ENCODE measurements at places on chromosomes 3 and 15. TPM values are rescaled to one million over a fixed set of nuclear protein-coding genes. Genes with fewer than 3 reads are reported as not detected.
A peak's percentile ranks its signal among the peaks of the same experiment; 100 is the strongest.

NGLY1 gene
- 46.0 TPM for total RNA-seq

ST8SIA2 gene
- not detected for total RNA-seq

SLC27A2 gene
- total RNA-seq = 0.22 TPM

CELF6 gene
- 2.4 TPM for total RNA-seq

ADCY5 gene
- total RNA-seq = not detected

CAPN3 gene
- total RNA-seq = 8.2 TPM

RAP2B gene
- 13.8 TPM for total RNA-seq

MESP2 gene
- total RNA-seq = not detected

- no peak for DNase-seq
- H3K4me1 ChIP-seq = no peaks in the 10 kb centered on the region
- H3K27me3 ChIP-seq = no peaks in the 10 kb centered on the region
- no peak overlapping the region for H3K4me3 ChIP-seq
These were observed 50.1 kb downstream of the WDR76 start for GRCh38 chr15:43876872-43877271.

- no peak for DNase-seq
- no peak overlapping the region for H3K27ac ChIP-seq
- H3K27me3 ChIP-seq = no peaks in the 10 kb centered on the region
- H3K4me1 ChIP-seq = no peaks in the 10 kb centered on the region
- no peak overlapping the region for H3K4me3 ChIP-seq
These were observed 27.9 kb upstream of the ACKR4 start for GRCh38 chr3:132569153-132569552.

- no peaks in the 10 kb centered on the region for H3K4me1 ChIP-seq
- peaks cover 28% of the 10 kb centered on the region for H3K36me3 ChIP-seq
- H3K4me3 ChIP-seq = no peak overlapping the region
These were observed 45.8 kb upstream of the IP6K2 start for GRCh38 chr3:48762816-48763215.

GRCh38 chr3:98612587-98612986, 19.2 kb upstream of the CPOX start:
- no peak for DNase-seq
- no peaks in the 10 kb centered on the region for H3K27me3 ChIP-seq
- no peaks in the 10 kb centered on the region for H3K4me1 ChIP-seq
- H3K4me3 ChIP-seq = no peak overlapping the region

DNA sequence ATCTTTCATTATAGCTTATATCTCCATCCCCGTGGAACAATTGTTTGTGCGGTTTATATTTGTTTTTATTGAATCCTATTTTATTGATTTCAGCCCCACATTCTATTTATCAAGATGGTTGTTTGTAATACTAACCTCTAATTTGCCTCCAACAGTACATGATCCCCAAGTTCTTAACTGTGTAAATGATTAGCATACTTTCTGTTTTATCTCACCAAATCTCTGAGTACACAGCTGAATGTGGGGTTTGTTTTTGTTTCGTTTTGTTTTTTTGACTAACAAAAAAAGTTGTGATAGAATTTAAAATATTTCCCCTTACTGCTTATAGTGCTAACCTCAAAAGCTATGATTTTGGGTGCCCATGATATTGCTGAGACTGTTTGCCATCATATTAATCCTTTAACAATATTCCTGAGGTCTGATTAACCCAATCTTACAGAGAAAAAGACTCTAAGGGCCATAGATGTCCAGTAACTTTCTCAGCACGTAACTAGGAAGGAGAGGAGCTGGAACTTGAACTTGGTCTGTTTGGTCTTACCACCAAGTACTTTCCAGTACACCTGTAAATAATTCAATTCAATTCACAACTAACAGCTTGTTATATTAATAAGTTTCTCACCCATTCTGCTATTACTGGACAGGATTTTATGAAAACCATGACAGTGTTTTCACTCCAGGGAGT, 789.8 kb downstream of the TUSC7 start:
- no peaks in the 10 kb centered on the region for H3K4me1 ChIP-seq
- no peak overlapping the region for H3K4me3 ChIP-seq
- no peak overlapping the region for H3K27ac ChIP-seq
- no peaks in the 10 kb centered on the region for H3K36me3 ChIP-seq

DNA sequence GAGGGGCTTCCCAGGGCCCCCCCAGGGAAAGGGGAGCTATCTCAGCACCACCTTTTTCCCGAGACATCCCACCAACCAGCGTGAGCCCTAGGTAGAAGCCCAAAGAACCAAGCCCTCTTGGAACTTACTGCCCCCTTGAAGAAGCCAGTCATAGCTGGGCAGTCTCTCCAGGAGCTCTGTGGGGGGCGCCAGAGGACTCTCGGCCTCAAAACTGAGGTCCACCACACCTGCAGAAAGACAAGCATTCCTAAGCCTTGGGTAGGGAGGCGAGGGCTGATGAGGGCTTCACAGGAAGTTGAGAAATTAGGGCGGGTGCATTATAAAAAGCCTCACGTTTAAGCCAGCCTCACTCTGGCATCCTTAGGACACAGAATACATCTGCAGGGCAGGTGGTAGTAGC, 9.0 kb downstream of the SSUH2 start:
- H3K36me3 ChIP-seq = no peaks in the 10 kb centered on the region
- no peak for DNase-seq
- no peak overlapping the region for H3K27ac ChIP-seq

DNA sequence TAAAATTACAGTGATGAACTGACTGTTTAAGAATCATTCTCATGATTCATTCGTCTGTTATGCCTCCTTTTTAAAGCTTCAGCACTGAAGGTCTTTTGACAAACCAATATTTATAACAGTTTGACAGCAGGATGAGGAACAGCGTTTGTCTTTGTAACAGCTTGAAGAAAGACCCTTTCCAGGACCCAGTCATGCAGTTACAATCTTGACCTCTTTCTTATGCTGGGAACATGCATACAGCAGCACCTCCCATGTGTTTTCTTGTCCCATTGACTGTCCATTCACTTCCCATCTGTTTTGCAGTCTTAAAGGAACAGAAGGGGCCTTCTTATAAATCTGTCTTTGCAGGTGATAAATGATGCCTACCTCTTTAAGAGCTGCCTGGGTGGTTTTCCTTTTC, 87.2 kb downstream of the OPA1 start:
- H3K36me3 ChIP-seq = peaks cover 12% of the 10 kb centered on the region
- no peak for DNase-seq
- H3K4me3 ChIP-seq = no peak overlapping the region
- H3K27ac ChIP-seq = no peak overlapping the region
- no peaks in the 10 kb centered on the region for H3K27me3 ChIP-seq

GRCh38 chr15:28986108-28986507, 100.3 kb downstream of the APBA2 start:
- H3K27me3 ChIP-seq = no peaks in the 10 kb centered on the region
- H3K4me1 ChIP-seq = peaks cover 30% of the 10 kb centered on the region

DNA sequence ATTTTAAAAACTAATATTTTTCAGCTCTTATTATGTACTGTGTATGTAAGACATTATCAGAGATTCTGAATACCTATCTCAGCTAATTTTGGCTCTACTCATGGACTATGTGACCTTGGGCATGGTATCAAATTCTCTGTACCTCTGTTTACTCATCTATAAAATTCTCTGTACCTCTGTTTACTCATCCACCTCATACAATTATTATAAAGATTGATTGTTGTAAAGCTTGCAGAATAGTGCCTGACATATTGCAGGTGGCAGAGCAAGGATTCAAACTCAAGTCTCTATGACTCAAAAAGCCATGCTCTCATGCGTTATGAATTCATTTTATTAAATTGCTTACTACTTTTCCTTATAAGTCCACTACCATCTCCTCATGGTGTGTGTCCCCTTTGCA, 151.9 kb upstream of the ARL6 start:
- no peaks in the 10 kb centered on the region for H3K27me3 ChIP-seq
- no peak overlapping the region for H3K4me3 ChIP-seq
- no peak overlapping the region for H3K27ac ChIP-seq
- DNase-seq = no peak
- H3K36me3 ChIP-seq = no peaks in the 10 kb centered on the region

DNA sequence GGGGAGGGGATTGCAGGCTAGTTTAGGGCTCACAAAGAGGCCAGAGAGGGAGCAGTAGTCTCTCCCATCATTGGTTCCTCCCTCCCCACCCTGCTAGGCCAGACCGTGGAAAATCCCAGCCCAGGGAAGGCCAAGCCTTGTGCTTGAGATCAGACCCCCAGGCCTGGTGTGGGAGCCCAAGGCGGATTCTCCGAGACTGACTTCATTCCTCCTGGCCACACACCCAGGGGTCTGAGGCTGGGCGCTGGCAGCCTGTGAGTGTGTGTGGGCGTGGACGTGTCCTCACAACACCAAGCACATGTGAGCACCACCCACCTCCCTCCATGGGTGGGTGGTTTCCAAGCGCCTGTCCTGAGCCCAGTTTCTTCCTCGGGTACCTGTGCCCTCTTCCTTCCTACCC, 4.1 kb downstream of the LOXL1 start:
- no peak for DNase-seq
- no peaks in the 10 kb centered on the region for H3K36me3 ChIP-seq
- H3K27ac ChIP-seq = no peak overlapping the region
- peaks cover 78% of the 10 kb centered on the region for H3K4me1 ChIP-seq
- H3K4me3 ChIP-seq = no peak overlapping the region

DNA sequence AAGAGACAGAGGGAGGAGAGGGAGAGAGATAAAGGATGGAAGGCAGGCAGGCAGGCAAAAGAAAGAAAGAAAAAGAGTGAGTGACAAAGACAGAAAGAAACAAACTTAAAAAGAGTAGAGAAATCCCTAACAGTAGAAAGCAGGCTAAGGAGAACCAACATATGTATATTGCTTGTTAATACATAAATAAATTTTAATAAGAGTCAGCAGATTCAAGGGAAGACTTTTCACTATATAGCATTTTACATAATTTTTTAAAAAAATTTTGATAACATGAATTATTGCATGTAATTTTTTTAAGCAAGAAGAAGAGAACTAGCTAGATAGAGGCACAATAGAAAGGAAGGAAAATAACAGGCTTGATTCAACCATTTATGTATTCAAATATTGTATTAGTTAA, 291.6 kb downstream of the KCNH8 start:
- no peaks in the 10 kb centered on the region for H3K27me3 ChIP-seq
- no peak for DNase-seq
- no peak overlapping the region for H3K4me3 ChIP-seq
- H3K4me1 ChIP-seq = no peaks in the 10 kb centered on the region
- no peaks in the 10 kb centered on the region for H3K36me3 ChIP-seq

GRCh38 chr3:18489939-18490338, 64.8 kb upstream of the SATB1 start:
- peak; percentile 44 for DNase-seq
- H3K36me3 ChIP-seq = no peaks in the 10 kb centered on the region
- no peaks in the 10 kb centered on the region for H3K27me3 ChIP-seq
- H3K4me3 ChIP-seq = no peak overlapping the region
- peaks cover 5% of the 10 kb centered on the region for H3K4me1 ChIP-seq

- H3K4me3 ChIP-seq = no peak overlapping the region
- H3K36me3 ChIP-seq = no peaks in the 10 kb centered on the region
- H3K4me1 ChIP-seq = no peaks in the 10 kb centered on the region
- no peak for DNase-seq
- H3K27me3 ChIP-seq = no peaks in the 10 kb centered on the region
- H3K27ac ChIP-seq = no peak overlapping the region
These were observed 194.2 kb upstream of the CNTN3 start for GRCh38 chr3:74808506-74809275.

DNA sequence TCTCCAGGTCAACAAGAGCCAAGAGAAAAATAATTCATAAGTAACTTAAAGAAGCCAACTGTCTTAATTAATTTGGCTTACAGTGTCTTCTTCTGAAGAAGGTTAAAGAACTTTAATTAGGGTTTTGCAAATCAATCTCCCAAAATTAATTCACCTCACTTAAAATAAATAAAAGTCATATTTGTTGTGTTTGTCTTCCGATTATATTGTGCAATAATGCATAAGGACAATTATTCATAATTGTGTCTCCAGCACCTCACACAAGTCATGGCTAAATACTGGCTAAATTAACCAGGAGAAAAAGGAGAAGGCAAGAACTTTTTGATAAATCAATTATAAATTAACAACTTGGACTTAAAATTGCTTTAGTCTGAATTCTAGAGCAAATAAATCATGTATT, 899.0 kb upstream of the NR2F2 start:
- DNase-seq = no peak
- H3K4me1 ChIP-seq = no peaks in the 10 kb centered on the region
- no peaks in the 10 kb centered on the region for H3K27me3 ChIP-seq
- H3K36me3 ChIP-seq = no peaks in the 10 kb centered on the region
- no peak overlapping the region for H3K27ac ChIP-seq

DNA sequence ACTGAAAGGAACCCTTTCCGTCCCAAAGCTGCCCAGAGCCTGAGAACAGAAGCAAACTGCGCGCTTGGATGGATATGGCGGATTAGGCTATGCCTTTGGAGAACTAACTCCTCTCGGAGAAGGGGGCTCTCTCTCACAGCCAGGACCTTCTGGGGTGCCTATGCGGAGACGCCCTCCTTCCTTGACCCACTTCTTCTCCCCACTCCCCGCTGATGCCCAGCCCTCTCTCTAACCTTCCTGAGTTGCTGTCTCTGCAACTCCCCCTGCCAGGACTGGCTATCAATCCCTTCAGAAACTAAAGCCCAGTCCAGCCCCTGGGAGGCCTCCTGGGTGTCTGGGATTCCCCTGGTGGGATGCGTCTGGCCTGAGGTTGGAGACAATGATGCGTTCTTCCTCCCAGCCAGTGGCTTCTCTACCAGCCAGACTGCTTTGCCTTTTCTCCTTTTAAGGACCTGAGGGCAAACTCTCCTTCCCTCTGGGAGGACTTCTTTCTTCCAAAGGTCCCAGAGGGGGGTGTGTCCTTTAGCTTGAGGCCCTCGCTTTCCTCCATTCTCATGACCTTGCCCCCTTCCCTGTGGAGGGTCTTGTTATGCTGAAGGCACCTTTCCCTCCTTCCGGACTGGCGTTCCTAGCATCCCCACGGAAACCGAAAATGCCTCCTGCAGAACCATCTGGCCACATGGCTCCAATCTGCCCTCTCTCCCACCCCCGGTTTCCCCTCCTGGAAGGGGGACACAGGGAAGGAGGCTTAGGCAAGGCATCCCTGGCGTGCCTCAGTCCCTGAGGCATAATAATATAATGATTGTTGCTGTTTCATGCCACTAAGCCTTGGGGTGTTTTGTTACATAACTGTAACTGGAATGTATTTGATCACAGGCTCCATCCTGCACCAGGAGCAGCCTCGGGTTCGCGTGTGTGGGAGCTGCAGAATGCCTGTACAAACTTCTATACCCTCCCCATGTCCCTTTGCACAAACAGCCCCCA, 63.4 kb upstream of the C15orf39 start:
- H3K4me1 ChIP-seq = no peaks in the 10 kb centered on the region
- DNase-seq = no peak
- H3K27me3 ChIP-seq = no peaks in the 10 kb centered on the region
- no peak overlapping the region for H3K27ac ChIP-seq
- H3K4me3 ChIP-seq = no peak overlapping the region
- H3K36me3 ChIP-seq = no peaks in the 10 kb centered on the region

DNA sequence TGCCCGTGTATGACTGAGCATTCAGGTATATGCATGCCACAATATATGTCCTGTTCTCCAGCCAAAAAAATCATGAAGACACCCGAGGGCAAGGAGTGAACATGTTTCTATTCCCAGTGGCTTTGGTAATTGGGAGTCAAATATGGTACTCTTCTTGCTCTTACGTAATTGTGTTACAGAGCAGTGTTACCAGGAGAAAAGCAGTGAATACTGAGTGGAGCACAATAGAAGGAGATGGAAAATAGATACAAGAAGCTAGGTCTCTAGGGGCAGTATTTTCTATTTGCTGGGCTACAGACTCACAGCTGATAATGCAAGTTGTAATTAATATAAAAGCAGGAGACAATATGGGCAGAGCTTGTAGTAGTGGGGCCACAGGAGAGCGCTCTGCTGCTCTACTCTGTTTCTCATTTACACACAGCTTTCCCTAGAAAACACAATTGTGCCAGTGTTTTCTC, 13.2 kb downstream of the MEIS2 start:
- DNase-seq = no peak
- H3K27ac ChIP-seq = no peak overlapping the region
- H3K36me3 ChIP-seq = no peaks in the 10 kb centered on the region
- no peaks in the 10 kb centered on the region for H3K4me1 ChIP-seq
- H3K4me3 ChIP-seq = no peak overlapping the region

Measured in CD4-positive, alpha-beta T cell (primary cell).